Right cardiac atrium (tissue), 5 donors: ENCODE measurements at places on chromosomes 16 and 17. TPM values are rescaled to one million over a fixed set of nuclear protein-coding genes. Genes with fewer than 3 reads are reported as not detected.

DNA sequence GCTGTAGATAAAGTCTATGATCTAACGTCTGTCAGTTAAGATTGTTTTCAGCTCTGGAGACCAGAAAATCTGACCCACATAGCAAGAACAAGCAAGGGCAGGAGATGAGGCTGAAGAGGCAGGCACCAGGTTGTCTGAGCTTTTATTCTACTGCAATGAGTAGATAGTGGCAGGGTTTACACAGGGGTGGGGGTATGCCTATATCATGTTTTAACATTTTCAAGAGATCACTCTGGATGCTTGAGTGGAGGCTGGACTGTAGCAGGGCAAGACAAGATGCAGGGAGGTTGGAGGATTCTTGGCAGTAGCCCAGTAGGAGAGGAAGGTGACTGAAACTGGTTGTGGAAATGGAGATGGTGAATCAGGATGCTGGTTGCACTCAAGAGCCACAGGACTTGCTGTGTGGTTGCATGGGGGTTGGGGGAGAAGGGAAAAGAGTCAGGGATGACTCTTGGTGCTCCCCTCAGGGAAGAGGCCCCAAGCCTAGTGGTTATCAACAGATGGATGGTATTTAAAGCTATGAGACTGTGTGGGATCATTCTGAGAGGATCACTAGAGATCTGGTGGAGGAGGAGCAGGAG, 143.1 kb upstream of the KCNJ18 start:
- no peak for DNase-seq

The SKA2 gene
- 29.9 TPM for total RNA-seq

GRCh38 chr16:49760815-49761214, 95.1 kb downstream of the ZNF423 start:
- no peak for DNase-seq

DNA sequence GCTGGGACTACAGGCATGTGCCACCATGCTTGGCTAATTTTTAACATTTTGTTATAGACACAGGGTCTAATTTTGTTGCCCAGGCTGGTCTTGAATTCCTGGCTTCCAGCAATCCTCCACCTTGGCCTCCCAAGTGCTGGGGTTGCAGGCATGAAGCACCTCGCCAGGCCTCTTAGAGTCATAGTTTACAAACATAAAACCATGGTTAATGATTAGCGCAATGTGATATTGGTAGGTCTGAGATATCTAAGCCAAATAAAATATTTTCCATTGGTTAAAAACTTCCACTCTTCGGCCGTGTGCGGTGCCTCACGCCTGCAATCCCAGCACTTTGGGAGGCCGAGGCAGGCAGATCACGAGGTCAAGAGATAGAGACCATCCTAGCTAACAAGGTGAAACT, 16.6 kb downstream of the TXNDC11 start:
- DNase-seq: no peak

GRCh38 chr17:29844339-29845048, 85.5 kb downstream of the SSH2 start:
- DNase-seq: no peak

The TRPV3 gene
- 2.7 TPM for total RNA-seq

DNA sequence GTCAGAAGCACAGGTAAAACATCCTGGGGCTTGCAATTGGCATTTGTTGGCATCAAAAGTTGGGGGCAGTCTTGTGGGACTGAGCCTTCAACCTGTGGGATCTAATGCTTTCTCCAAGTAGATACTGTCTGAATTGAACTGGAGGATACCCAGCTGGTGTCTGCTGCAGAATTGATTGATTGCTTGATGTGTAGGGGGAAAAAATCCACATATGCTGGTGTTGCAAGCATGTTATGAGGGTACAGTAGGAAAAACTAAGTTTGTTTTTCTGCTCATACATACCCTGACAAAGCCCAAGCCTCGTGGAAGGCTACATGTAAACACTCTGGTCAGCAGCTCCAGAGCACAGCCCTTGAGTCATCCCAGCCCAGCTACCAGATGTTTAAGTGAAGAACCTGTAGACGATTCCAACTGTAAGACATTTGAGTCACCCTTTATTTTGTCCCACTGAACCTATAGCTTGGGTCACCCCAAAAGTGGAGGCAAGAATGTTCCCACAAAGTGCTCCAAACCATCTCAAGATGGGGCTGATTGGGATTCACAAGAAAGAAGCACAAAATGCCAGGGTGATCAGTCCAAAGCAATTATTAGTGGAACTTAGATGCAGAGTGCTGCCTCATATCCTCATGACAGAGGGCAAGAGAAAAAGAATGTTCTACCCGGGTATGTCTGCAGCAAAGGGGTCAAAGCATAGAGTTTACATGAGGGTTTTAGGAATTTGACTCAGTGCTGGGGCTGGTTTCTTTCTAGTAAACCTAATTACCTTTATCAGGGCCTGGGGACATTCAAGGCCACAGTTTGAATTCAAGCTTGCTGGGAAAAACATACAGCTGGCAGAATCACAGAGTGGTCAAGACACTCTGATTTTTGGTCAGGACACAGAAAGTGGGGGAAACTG, 9.6 kb upstream of the APPBP2 start:
- no peak for DNase-seq

The ZNF594 gene
- 8.2 TPM for total RNA-seq

The HAS3 gene
- 0.89 TPM for total RNA-seq

The CCL22 gene
- total RNA-seq: not detected

The SOST gene
- total RNA-seq: 2.0 TPM

GRCh38 chr17:61474934-61475333, 22.7 kb downstream of the TBX4 start:
- DNase-seq: no peak

- DNase-seq: no peak
Measured at GRCh38 chr17:16927641-16928321, 44.1 kb downstream of the TNFRSF13B start.

The SLC35G6 gene
- not detected for total RNA-seq

DNA sequence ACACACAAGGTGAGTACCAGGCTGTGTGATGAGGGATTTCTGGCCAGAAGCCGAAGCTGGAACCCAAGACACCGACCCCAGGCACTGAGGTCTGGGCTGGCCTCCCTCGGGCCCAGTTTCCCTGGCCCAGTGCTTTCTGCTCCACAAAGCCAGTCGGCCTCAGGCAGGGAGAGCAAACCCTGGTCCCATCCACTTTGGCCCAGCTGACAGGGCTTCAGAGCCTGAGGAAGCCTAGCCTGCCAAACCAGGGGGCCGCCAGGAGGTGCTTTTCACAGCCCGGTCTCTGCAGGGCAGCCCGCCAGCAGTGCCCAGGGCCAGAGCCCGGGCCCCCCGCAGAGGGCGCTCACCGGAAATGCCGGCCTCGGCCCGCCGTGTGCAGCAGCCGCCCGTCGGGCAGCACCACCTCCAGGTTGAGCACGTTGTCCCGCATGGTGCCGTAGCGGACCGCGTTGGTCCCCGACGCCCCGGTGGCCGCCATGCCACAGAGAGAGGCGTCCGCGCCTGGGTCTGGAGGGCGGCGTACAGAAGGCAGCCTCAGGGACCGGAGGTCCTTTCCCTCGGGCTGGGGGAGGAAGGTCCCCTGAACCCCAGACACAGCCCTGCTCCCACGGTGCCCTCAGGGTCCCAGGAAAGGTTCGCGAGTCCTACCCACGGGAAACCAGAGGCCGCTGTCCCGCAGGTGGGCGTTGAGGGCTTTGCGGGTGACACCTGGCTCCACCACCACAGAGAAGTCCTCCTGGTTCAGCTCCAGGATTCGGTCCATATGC, 2.2 kb downstream of the LDHD start:
- DNase-seq: peak; percentile 58
